GM23338 (cell line): ENCODE measurements at places on chromosomes 6 and 20. TPM values are rescaled to one million over a fixed set of nuclear protein-coding genes. Genes with fewer than 3 reads are reported as not detected.

DNA sequence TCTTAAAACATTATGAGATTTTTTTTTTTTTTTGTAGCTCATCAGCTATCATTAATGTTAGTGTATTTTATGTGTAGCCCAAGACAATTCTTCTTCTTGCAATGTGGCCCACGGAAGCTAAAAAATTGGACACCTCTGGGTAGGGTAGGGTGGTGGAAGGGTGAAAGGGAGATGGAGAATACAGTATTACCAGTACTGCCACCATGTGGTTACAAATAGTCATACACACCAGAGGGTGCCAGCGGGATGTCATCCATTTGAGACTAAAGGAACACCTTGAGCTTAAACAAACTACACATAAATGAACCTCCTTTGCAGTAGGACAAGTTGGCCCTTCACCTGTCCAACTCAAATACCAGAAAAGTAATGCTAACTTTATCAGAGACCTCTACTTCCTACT, 601.9 kb downstream of the HTR1B start:
- peak; percentile 78 for DNase-seq

DNA sequence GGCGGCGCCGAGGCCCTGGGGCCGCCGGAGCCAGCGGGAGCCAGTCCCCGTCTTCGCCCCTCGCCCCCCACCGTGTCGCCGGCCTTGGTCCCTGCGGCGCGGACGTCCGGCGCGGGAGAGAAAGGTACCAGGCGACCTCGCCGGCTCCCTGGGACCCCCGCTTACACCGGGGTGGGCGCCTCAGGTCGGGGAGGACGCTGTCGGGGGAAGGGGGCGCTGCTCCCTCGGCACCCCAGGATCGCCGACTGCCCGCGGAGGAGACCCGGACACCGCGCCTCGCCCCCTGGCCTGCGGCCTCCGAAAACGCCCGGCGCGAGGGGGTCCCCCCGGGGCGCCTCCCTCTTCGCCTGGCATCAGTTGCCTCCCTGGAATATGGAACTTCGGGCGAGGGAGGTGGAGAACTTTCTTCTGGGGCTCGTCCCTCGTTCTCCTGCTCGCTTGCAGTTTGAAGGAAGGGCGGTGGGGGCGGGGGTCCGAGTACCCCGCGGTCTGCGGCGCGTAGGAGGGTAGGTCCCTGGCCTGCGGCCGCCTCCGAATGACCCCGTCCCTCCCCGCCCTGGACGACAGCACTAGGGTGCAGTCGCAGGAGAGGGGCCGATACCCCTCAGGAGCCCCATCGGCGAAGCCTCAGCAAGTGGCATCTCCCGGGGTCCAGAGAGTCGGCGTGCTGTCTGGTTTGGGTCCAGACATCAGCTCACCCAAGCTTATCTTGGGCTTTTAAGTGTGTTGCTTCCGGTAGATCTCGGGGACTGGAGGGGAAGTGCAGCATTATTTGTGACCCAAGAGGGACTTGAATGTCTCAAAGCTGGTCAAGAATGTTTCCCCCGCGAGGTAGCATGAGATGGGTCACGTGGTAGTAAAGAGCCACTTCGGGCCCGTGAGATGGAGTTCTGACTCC, 549 bp downstream of the ANKRD6 start:
- peak; percentile 66 for DNase-seq

GRCh38 chr20:8002056-8002455, 17.5 kb downstream of the TMX4 start:
- no peak for DNase-seq

- DNase-seq: no peak
Measured at GRCh38 chr20:20303320-20303719, 64.6 kb upstream of the INSM1 start.

GRCh38 chr20:40207655-40208054, 481.4 kb downstream of the MAFB start:
- DNase-seq: no peak

DNA sequence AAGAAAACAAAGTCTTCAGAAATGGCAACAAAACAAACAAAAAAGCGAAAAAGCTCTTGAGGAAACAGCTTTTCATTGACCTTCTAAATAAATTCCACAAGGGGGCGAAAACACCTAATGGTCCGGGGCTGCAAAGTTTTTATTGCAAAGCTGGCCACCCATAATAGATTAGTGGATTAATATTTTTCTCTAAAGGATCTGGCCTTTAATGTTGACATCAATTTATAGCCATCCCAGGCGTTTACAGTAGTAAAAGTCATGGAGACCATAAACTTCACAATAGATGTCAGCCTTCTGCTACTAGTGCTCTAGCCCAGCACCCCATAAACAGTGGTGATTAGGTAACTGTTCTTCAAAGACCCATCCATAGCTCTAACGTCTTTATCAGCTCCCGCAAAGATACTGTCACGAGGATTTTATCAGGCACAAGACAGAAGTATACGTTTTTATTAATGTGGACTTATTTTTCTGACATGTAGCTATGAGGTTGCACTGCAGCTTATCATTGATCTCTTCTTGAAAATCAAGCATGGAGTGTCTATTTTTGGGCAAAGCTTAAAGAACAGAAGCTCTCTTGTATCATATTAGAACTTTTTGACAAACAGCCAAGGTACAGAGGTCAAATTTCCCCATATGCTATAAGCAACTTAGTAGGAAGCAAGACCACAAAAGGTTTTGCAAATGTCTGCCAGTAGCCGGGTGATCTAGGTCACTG, 4.7 kb downstream of the CITED2 start:
- DNase-seq: peak; percentile 74

GRCh38 chr20:21092806-21093205, 13.4 kb downstream of the LINC00237 start:
- DNase-seq: no peak

DNA sequence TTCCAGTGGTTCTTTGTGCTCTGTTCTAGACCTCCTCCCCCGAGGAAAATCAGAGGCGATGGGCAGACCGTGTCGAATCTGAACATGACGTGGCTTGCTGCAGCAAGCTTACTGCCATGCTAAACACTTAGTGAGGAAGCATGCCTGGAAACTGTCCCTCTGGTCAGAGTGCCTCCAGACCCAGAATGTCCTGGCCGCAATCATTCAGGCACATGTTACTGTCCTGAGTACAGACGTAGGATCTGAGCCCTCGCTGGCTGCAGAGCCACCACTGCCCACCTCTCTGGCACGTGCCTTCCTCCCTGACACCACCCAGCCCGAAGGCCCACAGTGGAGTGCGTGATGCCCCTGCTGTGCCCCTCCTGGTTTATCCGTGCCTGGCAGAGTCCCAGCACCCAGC, 163.6 kb downstream of the SYNDIG1 start:
- no peak for DNase-seq

- no peak for DNase-seq
Measured at GRCh38 chr6:118326712-118327111, 221.4 kb upstream of the PLN start.

- no peak for DNase-seq
Measured at GRCh38 chr20:50953821-50954220, 4.5 kb downstream of the DPM1 start.

- DNase-seq: no peak
Measured at GRCh38 chr6:161225681-161226008, 48.2 kb downstream of the AGPAT4 start.

GRCh38 chr20:35833241-35833640, 61.4 kb downstream of the PHF20 start:
- DNase-seq: no peak

- DNase-seq: no peak
Measured at GRCh38 chr6:27334141-27334540, 22.1 kb upstream of the POM121L2 start.

DNA sequence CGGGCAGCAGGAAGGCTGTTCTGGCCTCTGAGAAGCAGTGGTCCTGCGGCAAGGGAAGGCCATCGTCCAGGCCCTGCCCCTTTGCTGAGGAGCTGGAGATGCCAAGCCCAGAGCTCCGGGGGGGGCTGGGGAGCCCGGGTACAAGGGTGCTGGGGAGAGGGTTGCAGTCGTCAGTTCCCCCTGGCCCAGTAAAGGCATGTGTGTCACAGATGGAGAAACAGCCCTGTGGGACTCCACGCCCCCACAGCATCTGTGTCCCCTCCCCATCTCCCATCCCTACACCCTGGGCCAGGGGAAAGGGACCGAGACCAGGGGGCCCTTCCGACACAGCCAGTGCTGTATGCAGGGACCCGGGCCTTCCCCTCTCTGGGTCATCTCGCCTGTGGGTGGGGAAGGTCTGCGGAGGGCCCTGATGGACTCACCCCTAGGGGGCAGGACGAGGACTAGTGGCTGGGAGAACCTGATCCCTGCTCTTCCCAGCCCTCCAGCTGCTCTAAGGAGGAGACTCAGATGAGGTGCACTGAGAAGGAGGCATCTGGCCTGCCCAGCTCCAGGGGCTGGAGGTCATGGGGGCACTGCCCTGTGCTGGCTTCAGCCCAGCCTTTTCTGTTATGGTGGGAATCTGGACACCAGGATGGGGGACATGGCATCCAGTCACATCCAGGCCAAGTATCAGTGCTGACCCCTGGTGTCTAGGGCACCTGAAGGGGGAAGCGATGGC, 609 bp downstream of the MYL9 start:
- DNase-seq: peak; percentile 78

GRCh38 chr6:19032591-19033295, 645.6 kb downstream of the RNF144B start:
- DNase-seq: no peak

DNA sequence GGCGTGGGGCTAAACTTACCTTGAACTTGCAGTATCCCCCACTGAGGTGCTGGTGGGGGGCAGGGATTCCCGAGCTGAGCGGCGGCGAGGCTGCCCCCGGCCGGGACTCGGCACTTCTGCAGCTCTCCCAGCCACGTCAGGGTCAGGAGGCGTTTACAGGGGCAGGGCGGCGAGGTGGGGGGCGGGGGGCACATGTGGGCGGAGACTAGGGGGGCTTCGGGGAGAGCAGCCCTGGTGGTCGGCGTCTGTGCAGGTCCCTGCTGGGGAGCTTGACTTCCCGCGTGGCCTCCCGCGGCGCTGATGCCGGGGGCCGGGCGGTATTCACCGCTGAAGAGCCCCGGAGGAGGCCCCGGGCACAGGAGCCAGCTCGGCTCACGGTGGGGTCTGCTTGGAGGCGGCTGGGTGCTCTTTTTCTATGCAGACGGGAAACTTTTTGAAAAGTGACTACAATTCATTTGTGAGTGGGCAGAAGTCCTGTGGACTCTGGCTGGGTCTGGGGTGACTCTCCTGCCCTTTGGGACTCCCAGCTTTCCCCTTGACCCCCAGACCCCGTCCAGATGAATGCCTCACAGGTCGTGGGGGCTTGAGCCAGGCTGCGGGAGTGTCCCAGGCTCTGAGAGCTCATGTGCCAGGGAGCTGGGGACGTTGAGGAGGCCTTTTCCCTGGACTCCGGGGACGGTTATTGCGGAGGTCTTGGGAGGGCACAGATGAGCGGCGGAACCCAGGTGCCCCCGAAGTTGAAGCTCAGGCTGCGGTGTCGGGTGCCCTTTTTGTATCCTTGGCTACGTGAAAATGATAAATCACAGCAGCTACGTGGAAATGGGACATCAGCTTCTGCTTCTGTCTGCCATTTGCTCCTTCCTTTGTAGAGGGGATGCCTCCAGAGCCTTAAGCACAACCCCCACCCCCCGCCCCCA, 75.9 kb upstream of the GATA5 start:
- DNase-seq: peak; percentile 47

DNA sequence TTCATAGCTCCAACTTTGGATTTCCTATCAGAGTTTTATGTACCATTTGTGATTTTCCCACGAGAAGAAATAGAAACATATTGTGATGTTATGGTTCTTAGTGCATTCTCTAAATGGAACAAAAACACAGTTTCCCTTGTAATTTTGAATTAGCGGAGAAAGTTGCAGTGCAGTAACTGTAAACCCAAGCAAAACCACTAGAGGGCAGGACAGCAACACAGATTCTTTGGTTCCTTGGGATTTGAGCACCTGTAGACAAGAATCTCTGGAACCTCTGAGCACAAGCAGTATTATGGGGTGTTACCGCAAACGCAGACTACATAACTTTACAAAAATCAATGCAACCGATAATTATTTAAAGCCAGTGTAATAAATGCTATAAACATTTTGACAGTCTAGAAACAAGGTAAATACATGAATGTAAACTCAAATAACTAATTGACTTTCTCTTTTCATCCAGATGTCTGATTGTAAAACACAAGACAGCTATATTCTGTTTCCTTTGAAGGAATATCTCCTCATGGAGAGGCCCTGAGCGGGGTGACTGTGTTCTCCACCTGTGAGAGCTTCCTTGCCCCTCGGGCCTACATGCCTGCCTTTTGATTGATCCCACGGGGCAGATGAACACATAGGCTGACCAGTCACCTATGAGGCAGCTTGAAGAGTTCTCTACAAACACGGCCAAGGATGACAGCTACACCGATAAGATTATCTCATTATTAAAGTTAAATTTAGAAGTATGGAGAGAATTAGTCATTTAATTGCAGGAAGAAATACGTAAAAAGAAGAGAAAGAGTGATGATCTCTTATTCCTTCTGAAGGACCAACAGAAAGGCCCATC, 67.5 kb upstream of the COL21A1 start:
- DNase-seq: peak; percentile 77

DNA sequence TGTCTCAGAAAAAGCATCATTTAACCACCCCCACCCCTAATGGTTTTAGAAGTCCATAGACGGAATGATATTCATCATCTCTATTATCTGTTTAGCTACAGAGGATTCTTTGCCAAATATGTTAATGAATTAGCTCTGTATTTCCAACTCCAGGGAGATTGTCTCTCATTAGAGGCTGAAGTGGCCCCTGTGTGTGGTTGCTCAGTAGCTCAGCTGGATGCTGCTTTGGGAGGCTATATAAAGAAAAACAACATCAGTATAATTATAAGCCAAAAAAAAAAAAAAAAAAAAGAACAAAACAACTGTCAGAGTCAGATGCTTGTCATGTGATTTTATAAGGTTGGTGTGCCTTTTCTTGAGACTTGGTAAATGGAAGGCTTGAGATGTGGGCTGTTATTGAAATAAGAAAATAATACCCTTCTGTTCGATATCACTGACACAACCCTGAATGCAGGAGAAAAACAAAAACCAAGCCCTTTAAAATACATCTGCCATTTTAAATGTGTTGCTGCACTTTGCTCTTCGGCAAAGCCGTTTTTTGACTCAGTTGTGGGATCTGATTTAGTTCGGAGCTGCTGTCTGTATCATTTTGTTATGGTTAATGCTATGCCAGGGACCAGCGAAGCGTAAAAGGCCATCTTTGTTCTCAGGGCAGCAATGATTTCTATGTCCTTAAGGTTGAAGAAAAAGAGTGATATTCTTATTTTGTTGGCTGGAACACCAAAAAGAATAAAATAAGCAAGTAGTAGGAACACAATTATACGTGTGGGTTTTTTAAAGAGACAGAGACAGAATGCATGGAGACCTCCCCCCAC, 422.6 kb downstream of the QKI start:
- DNase-seq: no peak

GRCh38 chr20:53296025-53296424, 297.6 kb downstream of the ZNF217 start:
- no peak for DNase-seq

- DNase-seq: no peak
Measured at GRCh38 chr6:110643175-110643574, 166.8 kb upstream of the SLC22A16 start.

The POM121L2 gene
- 0.13 TPM in 1 of 2 replicates, not detected in the other for polyA plus RNA-seq

The SLC22A3 gene
- polyA plus RNA-seq: 0.61 and 0.78 TPM in 2 replicates

The BCAS1 gene
- 0.17 and 0.19 TPM in 2 replicates for polyA plus RNA-seq

The ZMYND8 gene
- 122 and 128 TPM in 2 replicates for polyA plus RNA-seq

The GGTLC1 gene
- not detected in 2 replicates for polyA plus RNA-seq

The PACRG gene
- polyA plus RNA-seq: 0.52 and 0.68 TPM in 2 replicates

The PFDN4 gene
- polyA plus RNA-seq: 477 and 584 TPM in 2 replicates

The FAM217A gene
- not detected in 2 replicates for polyA plus RNA-seq

The MRAP2 gene
- 6.1 and 6.8 TPM in 2 replicates for polyA plus RNA-seq

The GABRR1 gene
- polyA plus RNA-seq: 0.12 and 0.37 TPM in 2 replicates

The DEFB124 gene
- polyA plus RNA-seq: not detected in 2 replicates

The TCF15 gene
- 4.0 and 4.2 TPM in 2 replicates for polyA plus RNA-seq

The SLC16A10 gene
- 10.5 and 12.1 TPM in 2 replicates for polyA plus RNA-seq

The SLC35D3 gene
- 1.0 and 1.6 TPM in 2 replicates for polyA plus RNA-seq

The ZNFX1 gene
- 6.1 and 6.2 TPM in 2 replicates for polyA plus RNA-seq

The HDGFL1 gene
- not detected in 2 replicates for polyA plus RNA-seq

The PIM1 gene
- 43.7 and 46.0 TPM in 2 replicates for polyA plus RNA-seq
